Placental pericyte (primary cell): ENCODE measurements at places on chromosomes 6 and 20. TPM values are rescaled to one million over a fixed set of nuclear protein-coding genes. Genes with fewer than 3 reads are reported as not detected.

The FOXA2 gene
- under 0.01 and 5.0 TPM in 2 replicates for total RNA-seq

The CTSZ gene
- 134 and 156 TPM in 2 replicates for total RNA-seq

The OXT gene
- total RNA-seq: not detected in 2 replicates

The TEAD3 gene
- 18.2 and 26.9 TPM in 2 replicates for total RNA-seq

The MATN4 gene
- 0.22 TPM in 1 of 2 replicates, not detected in the other for total RNA-seq

The UBD gene
- total RNA-seq: not detected in 2 replicates

The HUS1B gene
- 0.88 and 2.0 TPM in 2 replicates for total RNA-seq

The HLA-F gene
- total RNA-seq: 3.1 and 14.7 TPM in 2 replicates

The CALHM6 gene
- total RNA-seq: 0.29 and 0.44 TPM in 2 replicates

The RIMS4 gene
- total RNA-seq: not detected in 2 replicates

The EPPIN gene
- not detected in 2 replicates for total RNA-seq

The WASF1 gene
- total RNA-seq: 10.0 and 13.1 TPM in 2 replicates

The SLC35D3 gene
- total RNA-seq: 0.14 TPM in 1 of 2 replicates, not detected in the other

The CBLN4 gene
- total RNA-seq: not detected in 2 replicates

The HS3ST5 gene
- total RNA-seq: 0.14 TPM in 1 of 2 replicates, not detected in the other

The ZNF311 gene
- total RNA-seq: 0.43 and 0.44 TPM in 2 replicates

The C6orf163 gene
- total RNA-seq: 1.8 and 2.6 TPM in 2 replicates

The GPR63 gene
- 0.22 and 0.57 TPM in 2 replicates for total RNA-seq

The PDE7B gene
- 20.2 and 30.2 TPM in 2 replicates for total RNA-seq

The SLC17A3 gene
- not detected in 2 replicates for total RNA-seq

The C20orf202 gene
- not detected in 2 replicates for total RNA-seq

The LST1 gene
- total RNA-seq: not detected in 2 replicates

The HLA-DQB1 gene
- 0.43 TPM in 1 of 2 replicates, not detected in the other for total RNA-seq

The CPXM1 gene
- total RNA-seq: 0.72 and 1.5 TPM in 2 replicates

The PRR18 gene
- not detected in 2 replicates for total RNA-seq

The NRN1 gene
- 0.43 TPM in 1 of 2 replicates, not detected in the other for total RNA-seq

The CST1 gene
- total RNA-seq: 2.0 and 75.0 TPM in 2 replicates

The IMPG1 gene
- not detected in 2 replicates for total RNA-seq

The CGA gene
- not detected in 2 replicates for total RNA-seq

The SIRPB2 gene
- not detected in 2 replicates for total RNA-seq

The PPP1R3G gene
- 0.66 and 1.0 TPM in 2 replicates for total RNA-seq

The DEFB132 gene
- total RNA-seq: not detected in 2 replicates

The SLC2A4RG gene
- 27.6 and 54.1 TPM in 2 replicates for total RNA-seq
